ENCODE measurements at places on chromosomes 13 and 19.

DNA sequence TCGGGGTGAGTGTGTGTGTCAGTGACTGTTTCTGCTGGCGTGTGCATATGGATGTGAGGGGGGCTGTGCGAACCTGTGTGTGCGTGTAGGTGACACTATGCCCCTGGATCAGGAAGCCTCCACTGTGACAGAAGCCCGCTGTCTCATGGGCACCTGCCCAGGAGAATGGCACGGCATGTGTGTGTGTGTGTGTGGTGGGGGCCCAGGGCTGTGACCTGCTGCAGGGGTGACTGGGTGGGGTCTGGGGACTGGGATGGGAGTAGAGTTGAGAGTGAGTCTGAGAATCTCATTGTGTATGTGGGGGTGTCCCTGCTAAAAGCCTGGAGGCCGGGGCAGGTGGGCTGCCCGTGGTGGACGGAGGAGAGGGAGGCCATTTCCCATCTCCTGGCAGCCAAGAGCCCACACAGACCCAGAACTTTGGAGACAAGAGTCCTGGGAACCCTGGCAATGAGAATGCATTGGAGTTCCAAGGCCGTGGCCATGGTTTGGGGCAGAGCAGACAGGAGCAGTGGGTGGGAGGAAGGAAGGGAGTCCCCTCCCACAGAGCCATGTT, 6.4 kb upstream of the TPM4 start:
- no peak for DNase-seq

- DNase-seq, result no peak
Observed at GRCh38 chr19:57241176-57241575, 744 bp downstream of the ZNF805 start.

DNA sequence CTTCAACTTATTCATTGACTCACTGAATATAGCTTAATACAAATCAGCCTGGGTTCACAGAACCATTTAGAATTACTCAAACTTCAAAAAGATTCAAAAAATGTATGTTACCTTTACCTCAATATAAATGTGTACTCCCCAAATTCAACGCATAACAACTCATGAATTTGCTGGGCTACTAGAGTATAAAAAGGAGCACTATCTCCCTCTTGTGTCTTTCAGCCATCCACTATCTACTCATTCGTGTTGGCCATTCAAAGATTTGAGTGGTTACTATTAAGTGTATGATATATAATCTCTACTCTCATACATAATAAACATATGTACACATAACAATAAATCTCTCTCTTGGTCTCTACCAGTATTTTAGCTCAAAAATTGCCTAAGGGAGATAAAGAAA, 20.3 kb downstream of the INTS6 start:
- DNase-seq, result no peak

DNA sequence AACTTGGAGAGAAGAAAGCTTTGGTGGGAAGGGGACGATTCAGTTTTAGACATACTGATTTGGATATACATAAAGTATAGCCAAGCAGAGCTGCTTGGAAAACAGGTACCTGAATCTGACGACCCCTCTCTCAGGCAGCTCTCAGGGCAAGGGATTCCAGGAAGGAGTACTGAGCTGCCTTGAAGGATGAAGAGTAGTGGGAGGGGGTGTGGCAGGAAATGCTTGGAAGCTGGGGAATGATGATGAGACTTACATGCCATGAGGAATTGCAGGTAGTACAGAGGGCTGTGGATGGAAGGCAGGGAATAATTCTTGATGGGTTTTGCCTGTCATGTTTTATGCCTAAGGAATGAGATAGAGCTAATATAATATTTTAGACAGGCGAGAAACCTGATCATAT, 38.7 kb downstream of the HTR2A start:
- no peak for DNase-seq

DNA sequence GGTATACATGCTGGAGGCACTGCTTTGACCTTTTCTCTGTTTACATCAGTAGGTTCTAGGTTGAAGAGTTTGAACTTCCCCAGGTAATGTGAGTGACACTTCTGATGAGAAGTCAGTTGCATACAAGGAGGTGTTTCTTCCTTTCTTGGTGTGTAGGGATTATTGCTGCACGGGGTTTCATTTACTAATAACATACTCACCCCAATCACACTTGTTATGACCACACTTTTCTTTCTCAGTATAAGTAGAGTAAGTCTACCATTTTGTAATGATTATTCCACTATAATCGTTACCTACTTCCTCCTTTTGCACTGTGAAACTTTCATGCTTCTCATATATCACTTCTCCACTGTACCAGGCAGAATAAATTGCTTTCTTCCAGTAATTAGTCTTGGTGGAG, 138.0 kb downstream of the TNFSF13B start:
- DNase-seq, result no peak

- no peak for DNase-seq
Observed at GRCh38 chr13:92951273-92951890, 275.2 kb upstream of the GPC6 start.

DNA sequence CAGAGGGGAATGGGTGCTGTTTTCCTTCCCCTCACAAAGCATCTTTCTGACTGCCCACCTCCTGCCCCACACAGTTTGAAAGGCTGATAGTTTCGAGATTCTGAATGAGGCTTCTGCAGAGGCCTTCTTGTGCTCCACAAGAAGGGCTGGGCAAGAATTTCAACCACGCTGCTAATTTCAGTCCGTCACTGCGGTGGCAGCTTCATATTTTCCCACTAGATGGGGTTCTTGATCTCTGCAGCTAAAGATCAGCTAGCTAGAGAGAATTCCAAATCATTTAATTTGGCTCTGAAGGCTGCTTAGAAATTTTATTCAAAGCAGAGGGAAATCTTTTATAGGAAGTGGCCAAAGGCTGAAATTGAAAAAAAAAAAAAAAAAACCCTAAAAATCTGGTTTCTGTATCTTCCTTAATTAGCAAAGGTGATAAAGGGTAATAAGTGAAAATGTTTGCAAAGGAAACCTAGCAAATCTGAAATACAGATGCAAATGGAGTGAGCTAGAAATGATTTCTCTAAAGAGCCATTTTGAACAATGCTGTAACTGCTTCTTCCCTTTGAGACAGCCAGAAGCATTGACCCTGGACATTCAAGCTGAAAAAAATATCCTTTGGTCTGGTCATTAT, 38.0 kb upstream of the C13orf42 start:
- DNase-seq, result no peak

DNA sequence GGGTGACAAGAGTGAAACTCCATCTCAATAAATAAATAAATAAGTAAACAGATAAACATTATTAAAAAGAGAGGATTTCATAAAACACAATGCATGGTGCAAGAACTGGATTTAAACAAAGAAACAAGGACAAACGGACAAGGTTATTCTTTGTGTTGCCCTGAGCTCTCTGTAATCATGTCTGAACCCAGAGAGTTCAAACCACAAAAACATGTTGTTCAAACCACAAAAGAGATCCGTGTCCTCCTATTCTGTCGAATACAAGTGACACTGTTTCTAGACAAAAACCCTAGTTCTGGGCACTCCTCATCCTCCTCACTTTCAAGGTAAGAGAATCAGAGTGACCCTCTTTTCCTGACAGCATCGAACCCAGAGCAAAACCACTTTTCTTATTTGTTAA, 4.6 kb upstream of the TPRX2 start:
- no peak for DNase-seq

- no peak for DNase-seq
Observed at GRCh38 chr19:15112385-15112784, 5.2 kb downstream of the SYDE1 start.

GRCh38 chr19:18072335-18072734, 14.4 kb downstream of the IL12RB1 start:
- no peak for DNase-seq

GRCh38 chr19:44677019-44677811, 5.9 kb downstream of the CEACAM19 start:
- DNase-seq, result no peak

GRCh38 chr19:49853852-49854377, 3.0 kb downstream of the PTOV1 start:
- no peak for DNase-seq

GRCh38 chr19:32387701-32388392, 17.7 kb upstream of the DPY19L3 start:
- no peak for DNase-seq

GRCh38 chr13:23069566-23069965, 111.2 kb upstream of the SGCG start:
- no peak for DNase-seq

DNA sequence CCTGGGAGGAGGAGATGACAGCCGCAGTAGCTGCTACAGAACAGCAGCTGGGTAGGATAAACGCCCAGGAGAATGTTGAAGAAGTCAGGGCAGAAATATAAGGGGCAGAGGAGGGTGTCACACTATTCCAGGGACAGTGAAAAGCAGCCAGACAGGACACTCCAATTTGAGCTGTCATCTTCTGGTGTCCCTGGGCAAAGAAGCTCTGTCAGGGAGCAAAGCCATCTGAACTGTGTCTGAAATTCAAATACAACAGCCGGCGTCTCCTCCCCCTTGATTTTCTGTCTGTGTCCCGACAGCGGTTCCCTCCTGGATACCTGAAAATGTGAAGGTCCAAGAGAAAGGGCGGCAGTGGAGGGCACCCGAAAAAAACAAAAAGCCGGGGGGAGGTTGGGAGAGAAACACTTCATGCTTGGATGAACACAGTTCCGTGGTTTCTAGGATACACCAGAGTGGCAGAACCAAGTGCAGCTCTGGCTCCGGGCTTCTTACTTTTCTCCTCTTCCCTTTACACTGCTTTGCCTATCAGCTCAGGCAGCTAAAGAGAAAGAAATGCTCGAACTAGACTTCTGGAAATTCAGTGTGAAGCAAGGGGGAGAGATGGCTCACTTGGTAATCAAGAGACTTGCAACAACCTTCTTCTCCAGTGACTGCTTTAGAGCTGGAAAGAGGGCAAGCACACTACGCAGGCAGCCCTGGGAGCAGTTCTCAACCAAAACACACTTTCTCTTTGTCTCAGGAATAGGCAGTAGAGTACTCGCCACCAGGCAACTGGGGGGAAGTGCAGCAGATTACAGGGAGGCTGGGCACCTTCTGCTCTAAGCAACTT, 465.6 kb downstream of the ITGBL1 start:
- DNase-seq, result peak; percentile 94

GRCh38 chr13:96781141-96781540, 213.1 kb downstream of the OXGR1 start:
- DNase-seq, result no peak

DNA sequence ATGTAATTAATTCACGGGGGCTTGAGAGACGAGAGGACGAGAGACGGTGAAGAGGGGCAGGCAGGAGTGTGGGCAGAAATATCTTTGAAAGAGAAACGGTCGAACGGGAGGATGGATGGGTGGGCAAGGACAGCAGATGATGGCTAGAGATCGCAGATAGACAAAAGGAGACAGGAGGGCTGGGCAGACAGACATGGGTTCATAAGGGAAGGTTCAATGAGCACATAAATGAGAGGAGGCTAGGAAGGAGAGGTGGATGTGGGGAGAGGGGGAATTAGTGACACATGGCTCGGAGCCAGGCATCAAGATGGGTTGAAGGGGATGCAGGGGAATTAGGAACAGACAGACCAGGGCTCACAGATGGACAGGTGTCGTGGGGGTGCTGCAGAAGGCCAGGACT, 1.1 kb downstream of the SYT3 start:
- no peak for DNase-seq

GRCh38 chr19:31594701-31595100, 245.5 kb upstream of the TSHZ3 start:
- DNase-seq, result no peak

- no peak for DNase-seq
Observed at GRCh38 chr19:14350866-14351265, 30.4 kb upstream of the ADGRE5 start.

GRCh38 chr19:19276386-19276785, 3.3 kb upstream of the TM6SF2 start:
- no peak for DNase-seq

DNA sequence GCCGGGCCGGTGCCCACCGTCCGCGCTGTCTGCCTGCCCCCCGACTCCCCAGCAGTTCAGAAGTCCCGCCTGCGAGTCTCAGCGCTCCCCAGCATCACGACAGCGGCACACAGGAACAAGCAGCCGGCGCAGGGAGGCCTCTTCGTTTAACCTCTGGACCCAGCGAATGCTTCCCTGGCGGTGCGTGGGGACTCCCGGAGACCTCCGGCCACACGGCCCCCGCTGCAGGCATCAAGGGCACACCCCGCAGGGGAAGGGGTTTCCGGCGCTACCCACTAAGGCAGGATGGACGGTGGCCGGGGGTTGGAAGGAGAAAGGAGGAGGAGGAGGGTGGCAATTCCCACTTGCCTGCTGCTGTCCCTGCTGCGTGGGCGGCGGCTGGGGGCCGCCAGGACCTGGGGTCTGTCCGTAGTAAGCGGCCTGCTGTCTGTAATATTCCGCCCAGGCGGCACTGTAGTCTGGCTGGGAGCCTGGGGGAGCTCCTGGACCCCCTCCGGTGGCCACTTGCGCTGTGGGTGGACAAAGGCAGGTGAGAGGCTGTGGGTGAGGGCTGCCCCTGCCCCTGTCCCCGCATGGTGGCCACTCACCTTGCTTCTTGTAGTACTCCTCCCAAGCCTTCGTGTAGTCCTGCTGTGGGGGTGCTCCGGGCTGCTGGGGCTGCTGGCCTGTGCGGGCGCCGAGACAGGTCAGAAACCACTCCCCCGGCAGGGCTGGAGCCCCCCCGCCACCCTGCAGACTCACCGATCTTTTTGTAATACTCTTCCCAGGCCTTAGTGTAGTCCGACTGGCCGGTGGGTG, 9.6 kb downstream of the KHSRP start:
- no peak for DNase-seq

DNA sequence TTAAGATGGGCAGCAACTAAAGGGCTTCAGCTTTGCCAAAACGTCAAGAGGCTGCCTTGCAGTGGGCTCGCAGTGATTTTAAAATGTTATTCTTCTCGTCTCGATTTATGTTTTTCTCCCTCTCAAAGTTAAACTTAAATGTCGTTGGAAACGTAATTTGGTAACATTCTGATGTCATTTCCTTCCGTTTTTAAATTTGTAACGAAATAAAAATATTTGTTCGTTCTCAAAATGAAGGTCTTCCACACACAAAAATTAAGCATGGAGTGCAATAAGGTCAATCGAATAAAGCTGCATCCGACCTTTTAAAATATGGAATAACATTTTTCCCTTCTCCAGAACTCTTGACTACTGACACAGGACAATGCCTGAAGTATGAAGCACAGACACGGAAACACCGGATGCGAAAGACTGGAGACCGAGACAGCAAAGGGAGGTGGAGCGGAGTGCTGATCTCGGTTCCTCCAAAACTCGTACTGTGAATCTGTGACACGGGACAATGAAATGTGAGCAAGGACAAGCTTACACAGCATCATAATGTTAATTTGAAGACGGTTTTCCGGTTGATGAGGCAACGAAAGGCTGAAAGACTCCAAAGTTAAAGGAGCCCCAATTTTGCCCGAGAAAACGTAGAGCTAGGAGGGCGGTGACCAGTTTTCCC, 850 bp downstream of the MTMR6 start:
- peak; percentile 31 for DNase-seq

DNA sequence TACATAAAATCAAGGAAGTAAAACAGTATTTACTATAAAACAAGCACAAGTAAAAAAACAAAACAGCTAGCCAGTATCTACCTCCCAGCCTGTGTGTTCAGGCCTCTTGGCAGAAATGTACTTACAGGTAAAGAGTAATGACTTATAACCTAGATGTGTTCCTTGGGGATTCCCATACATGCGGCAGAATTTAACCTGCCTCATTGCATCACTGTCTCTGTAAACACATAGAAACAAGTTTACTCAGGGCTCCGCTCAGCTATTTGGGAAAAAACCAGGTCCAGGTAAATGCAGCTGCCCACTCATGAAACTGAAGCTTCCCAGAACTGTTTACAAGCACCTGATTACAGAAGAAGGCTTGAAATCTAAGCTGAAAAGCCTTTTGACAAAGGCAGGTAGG, 50.7 kb upstream of the SERP2 start:
- no peak for DNase-seq
